ENCODE measurements at places on chromosomes 2 and 18.

GRCh38 chr2:105912081-105912480, 167.4 kb downstream of the NCK2 start:
- DNase-seq = no peak

DNA sequence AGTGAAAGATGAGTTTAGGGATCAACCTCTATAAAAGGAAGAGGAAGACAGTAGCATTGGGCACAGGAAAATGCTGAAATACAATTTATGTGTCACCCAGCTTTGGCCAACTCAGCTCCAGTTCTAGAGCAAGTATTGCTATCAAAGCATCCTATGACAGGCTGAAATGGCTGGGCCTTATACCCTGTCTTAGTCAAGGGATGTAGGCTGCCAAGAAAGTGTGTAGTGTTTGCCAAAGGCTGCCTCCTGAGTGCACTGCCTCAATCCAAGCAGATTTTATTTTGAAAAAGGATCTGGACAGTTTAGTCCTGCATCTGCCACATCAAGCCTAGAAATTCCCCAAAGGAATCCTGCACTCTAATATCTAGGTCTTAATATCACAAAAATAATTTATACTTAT, 359.9 kb upstream of the ZC3H15 start:
- DNase-seq = no peak

DNA sequence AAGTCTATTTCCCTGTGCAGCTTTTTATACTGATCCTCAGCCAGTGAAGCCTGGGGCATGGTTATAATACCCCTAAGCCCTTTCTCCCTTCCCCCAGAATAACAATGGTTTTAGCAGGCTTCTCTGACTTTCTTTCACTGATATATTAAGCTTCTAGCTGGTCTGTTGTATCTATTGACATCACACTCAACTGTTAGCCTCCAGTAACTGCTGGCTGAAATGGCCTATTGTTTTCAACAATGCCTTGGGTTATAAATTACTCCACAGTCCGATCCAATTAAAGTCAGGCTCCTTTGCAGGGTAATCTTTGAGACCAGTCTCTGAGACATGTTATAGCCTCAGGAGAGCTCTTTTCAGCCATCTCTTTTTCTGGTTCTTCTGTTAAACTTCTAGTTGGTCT, 2.9 kb upstream of the SLC9A4 start:
- no peak for DNase-seq

GRCh38 chr2:144132357-144132756, 387.6 kb downstream of the ZEB2 start:
- no peak for DNase-seq

DNA sequence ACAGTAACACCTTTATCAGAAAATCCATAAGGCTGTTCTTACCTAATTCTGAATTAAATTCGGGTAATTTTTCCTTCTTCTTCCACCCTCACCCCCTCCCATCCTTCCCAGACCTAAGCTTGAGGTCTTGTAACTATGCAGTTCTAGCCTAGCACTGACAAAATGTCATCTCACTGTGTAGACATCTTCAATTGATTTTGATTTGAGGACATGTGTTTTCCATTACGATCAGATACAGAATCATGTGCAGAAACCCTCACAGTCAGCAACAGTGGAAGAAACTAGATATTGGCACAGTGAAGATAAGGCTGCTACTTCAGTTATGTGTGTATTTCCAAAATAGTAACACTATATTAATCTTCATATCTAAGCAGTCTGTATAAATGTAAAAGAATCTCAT, 244.6 kb downstream of the THSD7B start:
- no peak for DNase-seq

DNA sequence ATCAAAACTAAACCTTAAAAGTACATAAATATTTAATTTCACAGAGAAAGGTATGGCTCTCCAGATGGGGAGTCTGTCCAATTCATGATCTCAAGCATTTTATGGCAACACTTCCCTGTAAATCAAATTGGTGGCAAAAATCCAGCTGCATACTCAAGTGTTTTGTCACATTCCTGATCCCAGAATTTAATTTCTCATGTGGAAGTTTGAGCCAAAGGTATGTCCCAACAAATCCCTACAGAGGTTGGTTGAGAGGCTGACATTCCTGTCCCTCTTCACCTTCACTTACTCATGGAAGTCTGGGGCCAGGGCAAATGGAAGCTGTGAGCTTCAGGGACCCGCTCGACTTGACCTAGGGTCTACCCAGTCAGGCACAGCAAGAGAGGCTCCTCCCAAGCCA, 17.7 kb downstream of the KLF7 start:
- no peak for DNase-seq

- no peak for DNase-seq
Observed at GRCh38 chr2:24626131-24626530, 135.1 kb downstream of the NCOA1 start.

DNA sequence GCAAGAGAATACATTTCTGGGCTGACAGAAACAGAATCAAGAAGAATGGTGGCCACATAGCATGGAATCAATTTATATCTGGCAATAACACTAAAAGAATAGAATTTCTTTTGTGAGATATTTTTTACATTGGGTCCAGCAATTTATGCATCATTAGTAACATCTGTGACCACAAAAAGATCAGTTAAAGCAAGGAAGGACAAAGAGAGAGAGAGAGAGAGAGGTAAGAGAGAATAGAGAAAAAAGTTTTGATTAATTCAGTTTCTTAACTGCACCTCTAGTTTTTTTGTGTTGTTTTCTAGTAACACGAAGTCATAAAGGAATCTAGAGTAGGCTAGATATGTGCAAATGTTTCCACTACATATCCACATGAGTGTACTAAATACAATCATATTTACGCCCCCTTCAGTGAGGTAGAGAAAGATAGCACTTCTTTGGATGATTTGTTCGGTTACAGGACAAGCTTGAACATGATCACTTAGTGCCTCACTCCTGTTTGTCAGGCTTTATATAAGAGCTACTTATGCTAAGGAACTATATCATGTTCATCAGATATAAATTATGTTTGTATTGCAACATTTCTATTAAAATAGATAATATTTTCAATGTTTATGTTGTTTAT, 247.4 kb upstream of the COL3A1 start:
- DNase-seq = no peak

DNA sequence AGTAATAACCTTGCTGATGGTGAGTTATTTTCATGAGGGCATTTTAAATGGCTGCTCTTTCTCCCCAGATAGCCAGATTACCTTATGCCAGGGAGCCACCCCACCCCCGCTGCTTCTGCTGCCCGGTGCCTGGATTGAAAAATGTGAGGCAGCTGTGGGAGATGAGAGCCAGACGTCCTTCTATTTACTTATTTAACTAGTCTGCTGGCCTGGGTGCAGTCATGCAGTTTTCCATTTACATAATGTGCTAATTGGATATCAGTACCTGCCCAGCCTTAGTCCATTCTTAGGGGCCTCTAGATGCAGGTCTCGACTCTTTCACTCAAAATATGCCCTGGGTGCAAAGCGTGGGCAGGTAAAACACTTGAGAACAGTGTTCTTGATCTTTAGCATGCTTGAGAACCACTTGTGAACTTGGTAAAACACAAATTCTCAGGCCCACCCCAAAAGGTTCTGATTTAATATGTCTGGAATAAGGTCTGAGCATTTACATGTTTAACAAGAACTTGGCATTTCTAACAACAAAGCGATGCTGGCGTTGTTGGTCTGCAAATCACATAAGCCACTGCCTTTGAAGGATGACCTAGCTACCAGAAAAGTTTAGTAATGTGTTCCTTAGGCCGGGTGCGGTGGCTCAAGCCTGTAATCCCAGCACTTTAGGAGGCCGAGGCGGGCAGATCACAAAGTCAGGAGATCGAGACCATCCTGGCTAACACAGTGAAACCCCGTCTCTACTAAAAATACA, 154.3 kb downstream of the NRP2 start:
- DNase-seq = no peak

DNA sequence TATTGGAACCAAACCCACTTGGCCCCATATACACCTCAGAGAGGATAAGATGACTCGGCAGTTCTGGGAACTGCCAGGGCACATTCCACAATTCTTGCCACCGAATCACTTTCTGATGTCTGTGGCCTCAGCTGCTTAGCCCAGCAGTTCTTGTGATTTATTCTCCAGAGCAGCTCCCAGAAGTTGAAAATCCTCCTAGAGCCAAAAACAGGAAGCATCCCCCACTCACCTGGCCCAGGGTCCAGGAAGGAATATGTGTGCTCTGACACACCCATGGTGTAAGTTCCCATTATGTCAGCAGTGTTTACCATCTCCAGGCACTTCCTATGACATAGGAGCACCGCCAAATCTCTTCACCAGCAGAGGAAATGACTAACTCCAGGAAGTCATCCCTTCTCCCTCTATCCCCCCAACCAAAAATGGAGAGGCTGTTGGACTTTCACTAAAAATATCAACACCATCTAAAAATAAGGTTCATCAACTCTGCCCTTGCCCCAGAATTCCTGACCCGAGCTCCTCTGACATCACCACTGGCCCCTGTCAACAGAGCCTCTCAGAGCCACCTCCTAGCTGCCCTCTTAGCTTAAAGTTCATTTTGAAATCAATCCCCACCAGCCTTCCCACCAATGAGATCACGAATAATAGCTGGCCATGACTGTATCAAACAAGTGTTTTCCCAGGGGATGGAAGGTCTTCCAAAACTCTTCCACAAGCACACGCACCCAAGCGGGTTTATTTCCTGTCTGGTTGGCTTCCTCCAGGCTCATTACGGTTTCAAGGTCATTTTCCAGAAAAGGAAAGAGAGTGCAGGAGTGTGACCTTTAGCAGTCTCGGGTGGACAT, 223.1 kb upstream of the PARD3B start:
- no peak for DNase-seq

DNA sequence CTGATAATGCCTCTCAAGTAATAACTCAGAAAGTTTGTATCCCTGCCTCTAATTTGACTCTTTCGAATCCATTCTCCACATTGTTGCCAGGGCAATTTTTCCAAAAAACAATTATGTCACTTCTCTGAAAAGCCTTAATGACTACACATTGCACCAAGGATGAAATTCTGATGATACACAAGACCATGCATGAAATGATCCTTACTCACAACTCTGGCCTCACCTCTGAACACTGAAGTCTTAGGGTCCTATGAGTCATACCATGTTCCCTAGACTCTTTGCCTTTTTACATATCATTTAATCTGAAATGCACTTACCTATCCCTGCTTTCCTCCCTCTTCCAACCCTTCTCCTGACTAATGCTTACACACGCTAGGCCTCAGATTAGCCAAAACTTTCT, 51.0 kb downstream of the WDPCP start:
- no peak for DNase-seq

GRCh38 chr2:63048367-63049171, 2.1 kb upstream of the OTX1 start:
- DNase-seq = no peak

DNA sequence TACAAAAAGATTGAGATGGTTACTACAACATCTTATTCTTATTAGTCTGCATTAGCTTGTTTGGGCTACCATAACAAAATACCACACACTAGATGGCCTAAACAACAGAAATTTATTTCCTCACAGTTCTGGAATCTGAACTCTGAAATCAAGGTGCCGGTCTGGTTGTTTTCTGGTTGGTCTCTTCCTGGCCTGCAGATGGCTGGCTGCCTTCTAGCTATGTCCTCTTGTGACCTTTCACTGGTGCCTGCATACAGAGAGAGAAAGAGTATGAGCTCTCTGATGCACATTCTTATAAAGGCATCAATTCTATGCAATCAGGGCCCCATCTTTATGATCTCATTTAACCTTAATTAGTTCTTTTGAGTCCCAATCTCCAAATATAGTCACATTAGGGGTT, 696.5 kb downstream of the TDRD15 start:
- DNase-seq = no peak

DNA sequence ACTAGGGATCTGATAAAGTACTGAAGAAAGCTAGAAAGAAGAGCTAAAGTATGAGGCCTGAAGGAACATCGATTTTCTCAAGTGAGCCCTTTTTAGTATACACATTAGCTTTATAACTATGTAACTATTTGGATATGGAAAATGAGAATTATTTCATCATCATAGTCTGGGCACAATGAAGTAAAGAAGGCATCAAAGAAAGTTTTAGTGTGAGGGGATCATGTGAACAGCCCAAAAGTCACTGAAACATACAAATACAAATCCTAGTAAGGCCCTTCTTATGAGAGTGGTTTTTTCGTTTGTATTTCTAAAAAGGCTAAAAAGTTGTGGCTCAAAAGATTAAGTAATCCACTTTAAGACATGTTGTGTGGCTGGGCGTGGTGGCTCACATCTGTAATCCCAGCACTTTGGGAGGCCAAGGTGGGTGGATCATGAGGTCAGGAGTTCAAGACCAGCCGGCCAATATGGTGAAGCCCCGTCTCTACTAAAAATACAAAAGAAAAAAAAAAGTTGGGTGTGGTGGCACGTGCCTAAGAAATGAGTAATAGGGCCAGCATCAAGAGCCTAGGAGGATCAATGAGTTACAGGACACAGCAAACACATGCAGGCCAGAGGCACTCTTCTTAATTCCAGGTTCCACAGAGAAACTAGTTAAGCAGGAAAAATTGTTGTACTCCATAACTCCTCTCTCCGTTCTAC, 61.9 kb downstream of the PUM2 start:
- no peak for DNase-seq

DNA sequence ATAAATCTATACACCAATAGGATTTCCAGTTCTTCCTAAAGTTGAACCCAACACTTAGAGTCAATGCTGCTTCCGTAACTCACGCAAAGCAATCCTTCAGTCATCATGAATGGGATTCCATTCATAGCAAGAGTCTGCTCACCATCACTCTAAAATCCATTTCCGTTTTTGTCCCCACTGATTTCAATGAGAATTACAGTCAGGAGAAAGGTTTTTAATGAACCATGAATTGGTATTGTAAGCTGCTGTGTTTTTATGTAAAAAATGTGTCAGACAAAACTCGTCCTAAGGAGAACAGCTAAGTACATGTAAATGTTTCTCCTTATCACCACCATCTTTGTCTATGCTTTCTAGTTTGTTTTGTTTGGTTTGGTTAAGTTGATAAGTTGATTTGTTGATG, 391.5 kb downstream of the IRS1 start:
- no peak for DNase-seq

- no peak for DNase-seq
Observed at GRCh38 chr2:149451417-149452165, 121.2 kb downstream of the LYPD6 start.

- DNase-seq = no peak
Observed at GRCh38 chr2:170365686-170366085, 187.7 kb downstream of the MYO3B start.

- DNase-seq = no peak
Observed at GRCh38 chr2:99957332-99958133, 184.9 kb downstream of the AFF3 start.

All from stimulated activated CD4-positive, alpha-beta T cell treated with anti-CD3 and anti-CD28 coated beads, Interleukin-15, amount 100 ng/mL, for 1 hour (primary cell).